Activated CD8-positive, alpha-beta memory T cell treated with anti-CD3 and anti-CD28 coated beads for 4 hours (primary cell): ENCODE measurements at places on chromosomes 5 and 9.

GRCh38 chr5:83636156-83636555 is 84.5 kb downstream of the HAPLN1 start:
- DNase-seq, result no peak

DNA sequence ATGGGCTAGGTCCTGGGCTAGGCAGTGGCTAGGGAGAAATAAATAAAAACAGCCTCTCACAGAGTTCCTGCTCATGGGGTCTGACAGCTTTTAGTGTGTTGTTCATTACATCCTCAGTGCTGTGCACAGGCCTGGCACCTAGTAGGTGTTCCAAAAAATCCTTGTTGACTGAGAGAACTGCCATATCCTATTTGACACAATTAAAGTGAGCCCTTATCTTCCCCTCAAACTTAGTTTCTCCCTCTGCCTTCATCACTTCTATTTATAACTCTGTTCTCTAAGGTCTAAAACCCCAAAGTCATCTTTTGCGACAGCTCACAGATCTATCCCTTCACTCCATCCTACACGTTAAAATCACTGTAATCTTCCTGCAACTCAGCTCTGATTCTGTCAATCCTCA is 549.1 kb upstream of the DAP start:
- no peak for DNase-seq

DNA sequence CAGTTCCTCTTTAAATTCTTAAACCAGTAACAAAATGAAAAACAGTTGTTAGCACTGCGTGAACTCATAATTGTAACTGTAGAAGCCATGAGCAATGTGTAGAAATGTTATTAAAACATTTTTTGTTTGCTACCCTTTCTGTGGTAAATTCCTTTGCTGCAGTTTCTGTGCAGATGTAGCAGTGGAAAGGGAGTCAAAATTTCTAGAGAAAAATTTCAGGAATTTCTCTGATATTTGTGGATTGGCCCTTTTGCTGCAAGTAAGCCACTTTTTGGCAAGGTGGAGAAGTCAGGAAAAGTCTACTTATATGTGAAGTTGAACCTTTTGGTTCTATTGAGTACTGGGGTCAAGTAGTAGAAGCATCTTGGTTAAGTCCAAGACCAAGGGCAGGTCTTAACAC is 10.1 kb downstream of the FBXL7 start:
- no peak for DNase-seq

- no peak for DNase-seq
Measured at GRCh38 chr9:1989500-1989899, 25.6 kb upstream of the SMARCA2 start.

GRCh38 chr5:42621662-42622061 is 135.0 kb upstream of the CCDC152 start:
- no peak for DNase-seq

GRCh38 chr9:9504869-9505268 is 1107.9 kb downstream of the PTPRD start:
- no peak for DNase-seq

GRCh38 chr9:137638680-137639079 is 19.9 kb downstream of the EHMT1 start:
- no peak for DNase-seq

DNA sequence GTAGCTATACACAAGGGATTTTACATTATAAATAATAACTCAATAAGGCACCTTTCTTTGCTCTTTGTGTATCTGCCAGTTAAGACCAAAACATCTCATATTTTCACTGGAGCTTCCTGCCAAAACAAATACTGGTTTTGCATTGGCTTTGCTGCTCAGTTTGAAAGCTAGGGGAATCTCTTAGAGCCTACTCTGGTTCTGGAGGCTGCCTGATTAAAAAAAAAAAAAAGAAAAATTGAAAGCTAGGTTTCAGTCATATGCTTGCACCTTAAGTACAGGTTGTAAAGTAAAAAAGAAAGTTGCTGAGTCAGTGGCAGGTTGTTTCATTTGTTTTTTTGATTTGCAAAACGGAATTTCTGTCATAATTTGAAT is 2.3 kb downstream of the DENND4C start:
- no peak for DNase-seq

GRCh38 chr9:7790819-7791182 is 8.8 kb downstream of the DMAC1 start:
- no peak for DNase-seq

- DNase-seq, result no peak
Measured at GRCh38 chr9:35415402-35416097, 74.4 kb upstream of the RUSC2 start.

DNA sequence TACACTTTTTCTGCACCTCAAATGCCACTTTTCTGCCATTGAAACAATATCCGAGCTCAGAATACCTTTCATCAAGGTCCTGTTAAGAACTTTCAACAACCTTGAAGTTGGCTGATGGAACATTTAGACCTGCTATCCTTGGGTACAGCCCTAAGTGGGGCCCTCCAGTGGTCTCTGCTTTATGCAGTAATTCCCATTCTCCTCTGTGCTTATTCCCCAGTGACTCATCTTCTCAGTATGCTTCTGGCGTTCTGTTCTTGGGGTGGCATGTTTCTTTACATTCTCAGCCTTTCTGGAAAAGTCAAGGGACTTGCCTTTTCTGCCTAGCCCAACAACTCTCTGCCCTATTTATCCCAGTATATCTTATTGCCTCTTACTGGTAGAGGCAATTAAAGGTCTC is 7.1 kb downstream of the ANP32B start:
- no peak for DNase-seq

DNA sequence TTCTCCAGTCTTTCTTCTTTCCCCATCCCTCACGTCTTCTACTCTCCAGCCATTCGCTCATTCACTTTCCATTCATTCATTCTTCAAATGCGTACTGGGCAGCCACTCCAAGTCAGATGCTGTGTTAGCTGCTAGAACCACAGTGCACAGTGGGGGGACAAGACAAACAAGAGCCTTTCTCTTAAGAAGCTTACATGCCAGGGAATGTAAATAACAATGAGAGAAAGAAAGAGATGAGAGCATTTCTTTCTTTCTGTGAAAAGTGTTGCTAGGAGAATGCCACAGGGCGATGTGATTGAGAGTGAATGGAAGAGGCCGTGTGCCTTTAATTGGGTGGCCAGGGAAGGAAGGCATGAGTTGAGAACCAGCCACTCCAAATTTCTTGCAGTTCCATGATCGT is 46.3 kb upstream of the SMIM23 start:
- DNase-seq, result no peak

DNA sequence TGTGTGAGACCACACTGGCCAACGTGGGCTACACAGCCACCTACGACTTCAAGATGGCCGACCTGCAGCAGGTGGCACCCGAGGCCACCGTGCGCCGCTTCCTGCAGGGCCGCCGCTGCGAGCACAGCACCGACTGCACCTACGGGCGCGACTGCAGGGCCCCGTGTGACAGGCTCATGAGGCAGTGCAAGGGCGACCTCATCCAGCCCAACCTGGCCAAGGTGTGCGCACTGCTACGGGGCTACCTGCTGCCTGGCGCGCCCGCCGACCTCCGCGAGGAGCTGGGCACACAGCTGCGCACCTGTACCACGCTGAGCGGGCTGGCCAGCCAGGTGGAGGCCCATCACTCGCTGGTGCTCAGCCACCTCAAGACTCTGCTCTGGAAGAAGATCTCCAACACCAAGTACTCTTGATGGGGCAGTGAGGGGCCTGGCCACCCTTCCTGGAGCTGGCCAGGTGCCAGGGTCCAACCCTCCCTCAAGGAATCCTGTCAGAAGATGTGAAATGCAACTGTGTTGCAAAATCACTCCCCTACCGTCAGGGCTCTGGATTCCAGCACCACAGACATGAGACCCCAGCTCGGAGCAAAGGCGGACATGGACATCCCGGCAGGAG is 11.1 kb downstream of the DIPK1B start:
- DNase-seq, result no peak

DNA sequence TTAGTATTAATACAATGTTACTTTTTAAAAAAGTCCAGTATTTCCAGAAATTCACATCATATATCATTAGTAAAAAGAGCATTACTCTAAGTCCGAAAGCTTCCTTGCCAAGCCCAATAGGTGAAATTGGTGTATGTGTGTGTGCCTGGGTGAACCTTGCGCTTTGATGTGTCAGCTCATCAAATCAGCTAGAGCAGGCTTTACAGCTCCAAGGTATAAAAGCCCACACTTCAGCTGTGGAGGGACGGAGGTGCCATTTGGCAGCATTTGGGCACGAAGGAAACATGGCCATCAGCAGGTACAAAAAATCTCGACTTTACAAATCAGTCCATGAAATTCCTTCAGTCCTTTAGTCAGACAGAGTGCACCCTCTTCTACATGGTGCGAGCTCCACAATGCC is 76.5 kb upstream of the IL7R start:
- DNase-seq, result no peak

GRCh38 chr5:17367256-17367840 is 130.7 kb upstream of the TAF11L2 start:
- no peak for DNase-seq
